ENCODE measurements at places on chromosomes 5 and 9.

DNA sequence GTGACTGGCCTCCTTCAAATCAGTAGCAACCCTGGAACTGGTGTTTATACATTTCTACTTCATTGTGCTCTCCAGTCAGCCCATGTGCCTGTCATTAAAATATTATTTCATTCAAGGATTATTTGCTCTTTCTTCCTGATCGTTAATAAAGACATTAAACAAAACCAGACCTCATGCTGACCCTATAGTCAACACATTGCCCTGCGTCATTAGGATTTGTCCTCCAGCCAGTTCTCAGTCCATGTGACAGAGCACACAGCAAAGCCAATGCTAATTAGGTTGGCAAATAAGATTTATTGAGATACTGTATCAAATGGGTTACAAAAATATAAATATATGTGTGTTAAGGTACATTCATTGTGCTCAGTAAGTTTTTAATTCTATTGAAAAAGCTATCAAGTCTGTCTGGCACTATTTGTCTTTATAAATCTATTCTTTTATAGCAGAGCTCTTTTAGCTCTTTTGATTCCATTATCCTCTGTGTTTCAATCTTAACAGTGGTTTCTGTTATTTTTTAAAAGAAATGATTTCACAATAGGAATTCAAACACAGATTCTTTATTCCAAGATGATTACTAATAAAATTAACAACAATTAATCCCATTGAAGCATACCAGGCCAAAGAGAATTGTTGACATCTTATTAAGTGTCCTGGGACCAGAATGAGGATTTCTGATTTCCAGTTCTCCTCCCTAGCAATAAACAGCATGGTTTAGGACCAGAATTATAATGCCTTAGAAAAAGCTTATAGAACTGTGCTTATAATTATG, 209.4 kb upstream of the RGMB start:
- no peaks in the 10 kb centered on the region for H3K36me3 ChIP-seq
- DNase-seq = no peak
- H3K27ac ChIP-seq = no peak overlapping the region
- H3K4me3 ChIP-seq = no peak overlapping the region
- no peaks in the 10 kb centered on the region for H3K4me1 ChIP-seq
- peaks cover 7% of the 10 kb centered on the region for H3K27me3 ChIP-seq

DNA sequence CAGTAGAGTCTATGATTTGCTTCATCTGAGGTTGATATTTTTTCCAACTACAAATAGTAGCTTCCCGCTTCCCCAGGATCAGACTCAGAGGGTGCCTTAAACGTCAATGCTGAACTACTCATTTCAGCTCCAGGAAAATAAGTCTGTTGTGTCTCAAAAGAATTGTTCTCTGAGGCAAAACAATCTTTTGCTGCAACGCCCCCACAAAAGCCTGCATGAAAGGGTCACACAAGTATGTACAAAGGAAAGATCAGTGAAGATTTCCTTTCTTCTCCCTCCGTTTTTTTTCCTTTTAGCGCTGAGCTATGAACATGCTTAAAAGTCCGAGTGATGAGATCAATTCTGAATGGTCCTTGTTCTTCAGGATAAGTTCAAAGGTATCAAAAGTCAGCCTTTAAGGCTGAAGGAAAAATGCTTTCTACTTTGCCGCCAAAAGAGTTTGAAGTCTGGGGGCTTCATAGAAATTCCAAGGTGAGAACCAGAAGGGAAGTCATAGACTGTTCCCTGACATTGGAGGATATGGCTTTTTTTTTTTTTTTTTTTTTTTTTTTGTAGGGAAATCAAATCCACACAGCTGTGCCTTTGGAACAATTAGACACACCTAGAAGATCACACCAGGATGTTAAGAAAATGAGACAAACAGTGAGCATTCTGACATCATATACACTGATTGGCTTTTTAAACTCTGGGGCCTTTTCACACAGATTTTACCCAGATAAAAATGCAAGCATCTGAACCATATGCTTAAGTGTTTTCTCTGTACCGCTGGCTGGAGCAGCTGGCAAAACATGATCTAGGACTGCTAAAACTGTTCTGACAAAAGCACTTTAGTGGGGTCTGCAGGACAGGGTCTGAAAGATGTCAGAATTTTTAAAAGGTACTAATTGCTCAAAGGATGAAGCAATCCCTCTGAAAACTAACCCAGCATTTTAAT, 329.3 kb downstream of the ENC1 start:
- no peaks in the 10 kb centered on the region for H3K36me3 ChIP-seq
- peaks cover 35% of the 10 kb centered on the region for H3K4me1 ChIP-seq

- H3K27ac ChIP-seq = no peak overlapping the region
- no peaks in the 10 kb centered on the region for H3K4me1 ChIP-seq
- DNase-seq = peak; percentile 54
- H3K36me3 ChIP-seq = no peaks in the 10 kb centered on the region
These were observed 297.3 kb downstream of the NR3C1 start for GRCh38 chr5:143106174-143106573.

- H3K36me3 ChIP-seq = no peaks in the 10 kb centered on the region
- no peaks in the 10 kb centered on the region for H3K4me1 ChIP-seq
These were observed 43.1 kb upstream of the RXRA start for GRCh38 chr9:134283111-134283515.

Measured in astrocyte (in vitro differentiated cells and primary cell).